ENCODE measurements at places on chromosomes 7 and 10.

GRCh38 chr10:23702977-23703414 is 264.1 kb downstream of the OTUD1 start:
- peak; percentile 83 for DNase-seq

DNA sequence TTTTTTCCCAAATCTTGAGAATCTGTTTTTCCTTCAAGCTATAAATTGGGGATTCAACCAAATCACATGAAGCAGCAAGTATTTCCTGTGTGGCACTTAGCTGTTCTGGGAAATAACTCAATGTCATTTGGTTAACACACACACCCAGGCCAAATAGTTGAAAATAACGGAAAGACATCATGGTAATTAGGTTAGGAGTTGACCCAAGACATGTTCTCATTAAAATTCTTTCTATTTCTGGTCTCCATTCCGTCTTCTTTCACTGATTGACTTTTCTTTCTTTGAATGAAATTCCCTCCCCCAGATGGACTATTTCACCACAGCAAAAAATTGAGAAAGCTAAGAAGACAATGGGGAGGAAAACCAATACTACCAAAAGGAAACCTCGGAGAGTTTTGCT is 30.5 kb downstream of the NRP1 start:
- no peak for DNase-seq

DNA sequence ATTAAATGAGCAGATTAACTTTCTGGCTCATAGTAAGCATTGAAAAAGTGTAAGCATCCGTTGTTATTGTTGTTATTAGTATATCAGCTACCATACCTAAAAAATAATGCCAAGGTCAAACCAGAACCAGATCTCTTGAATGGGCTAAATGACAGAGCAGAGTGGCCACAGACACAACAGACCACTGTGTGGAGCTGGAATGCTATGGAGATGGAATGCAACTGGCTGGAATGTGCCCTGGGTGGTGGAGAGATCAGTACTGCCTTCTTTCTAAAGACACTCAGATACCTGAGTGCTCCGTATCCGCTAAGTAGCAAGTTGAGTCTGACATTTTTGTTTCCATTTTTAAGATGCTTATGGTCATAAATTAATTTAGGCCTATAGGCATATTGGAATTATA is 20.5 kb upstream of the DNAJB12 start:
- DNase-seq, result no peak

DNA sequence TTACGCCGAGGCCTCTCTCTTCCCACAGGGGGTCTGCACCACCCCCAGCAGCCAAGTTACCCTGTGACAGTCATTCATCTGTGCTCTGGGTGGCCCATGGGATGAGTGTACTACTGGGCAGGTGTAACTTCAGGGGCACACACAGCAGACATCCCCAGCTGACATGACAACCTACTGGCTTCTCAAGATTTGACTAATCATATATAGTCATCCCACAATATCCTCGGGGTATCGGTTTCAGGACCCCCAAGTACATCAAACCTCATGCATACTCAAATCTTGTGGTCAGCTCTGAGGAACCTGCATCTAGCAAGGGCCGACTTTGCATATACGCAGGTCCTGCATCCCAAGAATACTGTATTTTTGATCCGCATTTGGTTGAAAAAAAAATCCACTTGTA is 336.9 kb upstream of the C7orf33 start:
- no peak for DNase-seq

DNA sequence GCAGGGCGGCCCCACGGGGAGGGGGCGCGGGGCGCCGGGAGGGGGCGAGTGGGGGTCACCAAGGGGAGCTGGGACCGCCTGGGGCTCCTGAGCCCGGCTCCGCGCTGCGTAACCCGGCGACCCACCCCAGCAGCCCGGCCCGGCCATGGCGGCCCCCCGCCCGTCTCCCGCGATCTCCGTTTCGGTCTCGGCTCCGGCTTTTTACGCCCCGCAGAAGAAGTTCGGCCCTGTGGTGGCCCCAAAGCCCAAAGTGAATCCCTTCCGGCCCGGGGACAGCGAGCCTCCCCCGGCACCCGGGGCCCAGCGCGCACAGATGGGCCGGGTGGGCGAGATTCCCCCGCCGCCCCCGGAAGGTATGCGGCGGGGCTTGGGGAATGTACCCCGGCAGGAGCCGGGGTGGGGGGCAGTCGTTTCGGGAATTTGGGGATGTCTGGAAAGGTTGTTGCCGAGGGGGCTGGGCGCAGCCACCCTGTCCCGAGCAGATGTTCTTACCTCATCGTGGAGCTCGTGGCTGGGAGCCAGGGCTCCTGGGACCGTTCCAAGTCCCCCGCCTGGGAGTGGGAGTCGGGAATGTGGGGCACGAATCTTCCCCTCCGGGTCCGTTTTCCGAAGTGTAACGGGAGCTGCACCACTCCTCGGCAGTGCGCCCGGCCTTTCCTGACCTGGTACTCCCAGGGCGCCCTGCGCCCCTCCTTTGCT is 431 bp downstream of the ZYX start:
- DNase-seq, result no peak

DNA sequence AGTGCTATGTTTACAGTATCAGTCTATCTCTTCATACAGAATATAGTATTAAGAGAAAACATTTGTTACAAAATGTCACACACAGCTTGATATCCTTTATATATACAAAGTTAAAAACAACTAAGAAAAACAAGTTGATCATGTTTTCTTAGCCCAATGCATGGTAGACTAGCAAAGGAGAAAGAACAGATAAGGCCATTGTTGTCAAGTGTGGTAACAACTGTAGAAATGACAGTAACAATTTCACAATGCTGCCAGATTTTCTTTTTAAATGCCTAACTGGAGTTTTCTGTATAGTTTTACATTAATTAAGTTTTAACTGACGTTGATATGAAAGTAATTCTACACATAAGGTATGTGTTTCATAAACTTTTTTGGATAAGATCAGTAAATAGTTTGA is 65.8 kb downstream of the TFEC start:
- DNase-seq, result peak; percentile 7

DNA sequence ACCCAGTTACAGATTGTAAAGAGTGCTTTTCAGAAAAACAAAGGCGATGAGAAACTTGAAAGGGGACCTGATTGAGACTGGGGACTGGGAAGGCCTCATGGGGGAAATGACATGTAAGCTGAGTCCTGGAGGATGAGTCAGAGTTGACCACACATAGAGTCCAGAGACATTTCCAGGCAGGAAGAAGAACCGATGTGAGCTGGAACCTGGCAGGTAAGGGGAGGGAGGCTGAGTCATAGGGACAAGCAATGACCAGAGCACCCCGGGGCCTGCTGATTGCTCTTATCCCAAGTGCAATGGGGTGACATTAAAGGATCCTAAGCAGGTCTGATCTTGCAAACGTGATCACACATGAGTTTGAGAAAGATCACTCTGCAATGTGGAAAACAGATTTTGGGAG is 11.7 kb downstream of the TLL2 start:
- no peak for DNase-seq

- no peak for DNase-seq
Observed at GRCh38 chr10:131031346-131031745, 280.2 kb downstream of the TCERG1L start.

- DNase-seq, result no peak
Observed at GRCh38 chr7:22630069-22630468, 96.9 kb upstream of the IL6 start.

- DNase-seq, result peak; percentile 72
Observed at GRCh38 chr7:26681819-26682418, 182.5 kb downstream of the SKAP2 start.

Data from hematopoietic multipotent progenitor cell treated with erythropoietin and hydrocortisone succinate and interleukin-3 and kit ligand, for 6 days (in vitro differentiated cells).